ENCODE measurements at places on chromosomes 16 and 17. TPM values are rescaled to one million over a fixed set of nuclear protein-coding genes. Genes with fewer than 3 reads are reported as not detected.
A peak's percentile ranks its signal among the peaks of the same experiment; 100 is the strongest.

- DNase-seq = no peak
Observed at GRCh38 chr17:40197550-40197949, 20.3 kb downstream of the RAPGEFL1 start.

DNA sequence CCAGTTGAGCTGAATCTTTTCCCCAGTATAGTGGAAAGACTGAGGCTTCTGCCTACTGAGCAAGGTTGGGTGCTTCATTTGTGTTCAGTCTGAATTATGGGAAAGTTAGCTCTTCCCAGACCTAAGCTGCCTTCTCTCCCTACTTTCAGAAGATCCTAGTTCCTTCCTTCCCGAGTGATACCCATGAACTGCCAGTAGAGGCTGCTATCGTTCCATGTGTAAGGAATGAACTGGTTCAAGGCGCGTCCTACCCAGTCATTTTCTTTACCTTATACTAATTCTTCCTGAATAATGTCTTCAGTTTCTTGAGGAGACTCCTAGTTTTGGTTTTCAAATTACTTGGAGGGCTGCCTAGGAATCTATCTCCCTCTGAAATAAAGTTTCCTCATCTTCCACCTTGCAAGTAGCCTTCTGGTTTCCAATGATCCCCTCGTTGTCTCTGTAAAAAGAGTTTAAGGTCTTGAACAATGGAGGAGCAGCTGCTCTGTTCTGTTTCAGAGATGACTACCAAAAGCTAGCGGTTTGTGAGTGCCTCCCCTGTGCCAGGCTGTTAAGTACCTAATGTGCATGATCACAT, 934 bp upstream of the AOC2 start:
- no peak for DNase-seq

GH1 gene
- not detected for total RNA-seq

CSNK2A2 gene
- total RNA-seq = 55.1 TPM

CFAP97D1 gene
- not detected for total RNA-seq

GRCh38 chr16:17633181-17633951, 162.6 kb upstream of the XYLT1 start:
- no peak for DNase-seq

- DNase-seq = no peak
Observed at GRCh38 chr17:75245011-75245410, 16.4 kb downstream of the GGA3 start.

ERN2 gene
- total RNA-seq = not detected

DNA sequence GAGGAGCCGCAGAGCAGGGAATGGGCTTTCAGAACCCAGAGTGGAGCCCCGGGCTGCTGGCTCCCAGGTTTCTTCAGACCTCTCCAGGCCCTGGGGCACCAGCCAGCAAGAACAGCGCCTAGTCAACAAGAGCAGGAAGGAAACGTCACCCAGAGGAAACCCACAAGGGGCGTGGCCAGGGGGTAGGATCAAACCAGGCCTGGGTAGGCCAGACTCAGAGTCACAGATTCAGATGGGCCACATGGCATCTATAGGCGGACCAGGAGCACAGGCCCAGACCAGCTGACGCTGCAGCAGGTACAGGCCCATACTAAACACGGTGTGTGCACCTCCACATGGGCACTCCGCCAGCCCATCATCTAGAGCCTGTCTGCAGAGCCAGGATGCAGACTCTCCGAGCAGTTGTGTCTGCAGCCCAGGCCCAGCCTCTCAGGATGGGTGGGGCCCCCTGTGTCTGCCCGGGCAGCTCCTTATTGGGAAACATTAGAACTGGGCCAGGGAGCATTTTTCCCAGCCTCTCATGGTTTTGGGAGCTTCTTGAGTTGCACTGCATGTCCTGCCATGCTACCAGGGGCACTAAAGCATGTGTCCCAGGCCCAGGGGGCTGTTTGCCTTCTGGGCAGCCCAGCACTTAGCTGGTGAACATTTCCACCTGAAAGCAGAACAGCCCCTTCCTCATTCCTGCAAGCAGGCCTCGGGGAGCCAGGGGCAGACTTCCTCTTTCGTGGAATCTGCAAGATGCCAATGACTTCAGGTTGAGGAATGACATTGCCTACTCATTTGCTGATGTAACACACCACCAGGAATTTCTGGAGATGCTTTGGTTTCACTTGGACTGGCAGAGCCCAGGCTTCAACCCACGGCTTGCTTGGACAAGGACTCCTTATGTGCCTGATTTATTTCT, at the start of gene NLRP1:
TSS of gene NLRP1 (minus strand) at position 127 of the 904 bp plus-strand sequence. CDS start 552 bp downstream, outside the sequence.
- DNase-seq = peak; percentile 91

- no peak for DNase-seq
Observed at GRCh38 chr16:23676924-23677480, 1.7 kb upstream of the PLK1 start.

MEFV gene
- 3.0 TPM for total RNA-seq

Measured in sciatic nerve (tissue), 2 donors.